Stimulated activated CD8-positive, alpha-beta memory T cell treated with anti-CD3 and anti-CD28 coated beads, Interleukin-4, amount 100 ng/mL, for 1 hour (primary cell): ENCODE measurements at places on chromosomes 11 and 22.

DNA sequence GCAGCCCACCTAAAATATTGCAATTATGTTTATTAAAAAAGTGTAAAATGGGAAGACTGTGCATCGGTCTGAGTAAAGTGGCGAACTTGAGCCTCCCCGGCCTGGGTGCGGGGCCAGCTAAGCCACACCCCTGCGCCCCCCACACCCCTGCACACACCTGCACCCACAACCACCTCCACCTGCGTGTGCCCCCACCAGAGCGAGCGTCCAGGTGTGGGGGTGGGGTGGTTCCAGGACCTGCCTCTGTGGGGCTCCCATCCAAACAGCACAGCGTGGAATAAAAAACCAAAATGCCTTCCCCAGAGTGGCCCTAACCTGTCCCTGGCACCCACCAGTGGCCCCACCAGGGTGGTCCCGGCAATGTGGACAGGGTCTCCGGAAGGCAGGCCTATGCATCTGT is 30.1 kb upstream of the CARS1 start:
- no peak for DNase-seq

DNA sequence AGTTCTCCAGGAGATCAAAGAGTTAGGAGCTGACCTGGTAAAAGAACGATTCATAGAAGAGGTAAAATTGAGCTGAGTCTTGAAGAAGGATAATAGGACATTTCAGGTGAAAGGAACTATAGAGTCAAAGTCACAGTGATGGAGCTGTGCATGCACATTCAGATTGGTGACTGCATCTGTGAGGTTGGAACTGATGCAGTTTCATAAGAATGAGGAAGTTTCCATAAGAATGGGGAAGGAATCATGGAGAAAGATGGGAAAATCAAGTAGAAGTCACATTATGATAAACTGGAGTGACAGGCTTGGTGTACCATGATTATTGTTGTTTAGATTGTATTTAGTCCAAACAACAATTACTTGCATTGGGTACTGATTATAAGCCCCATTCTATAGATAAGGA is 232.2 kb downstream of the FAM76B start:
- no peak for DNase-seq

GRCh38 chr11:110185121-110185591 is 92.0 kb downstream of the ZC3H12C start:
- no peak for DNase-seq

DNA sequence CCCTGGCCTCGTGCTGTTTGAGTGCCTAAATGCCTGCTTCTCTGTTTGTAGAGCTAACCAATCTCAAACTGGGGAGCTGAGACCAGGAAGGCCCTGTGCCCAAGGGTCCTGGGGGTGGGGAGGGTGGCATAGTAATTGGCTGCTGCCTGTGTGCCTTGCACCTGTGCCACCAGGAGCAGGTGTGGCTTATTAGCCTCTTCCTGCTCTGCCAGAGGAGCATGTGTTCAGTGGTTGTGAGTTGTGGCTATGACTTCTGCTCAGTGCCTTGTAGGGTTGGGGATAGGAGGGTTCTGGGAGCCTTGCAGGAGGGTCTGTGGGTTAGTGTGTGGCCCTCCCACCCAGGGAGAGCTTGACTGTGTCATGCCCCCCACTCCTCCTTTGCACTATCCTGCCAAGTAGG is 109.2 kb downstream of the ZBTB16 start:
- DNase-seq: no peak

DNA sequence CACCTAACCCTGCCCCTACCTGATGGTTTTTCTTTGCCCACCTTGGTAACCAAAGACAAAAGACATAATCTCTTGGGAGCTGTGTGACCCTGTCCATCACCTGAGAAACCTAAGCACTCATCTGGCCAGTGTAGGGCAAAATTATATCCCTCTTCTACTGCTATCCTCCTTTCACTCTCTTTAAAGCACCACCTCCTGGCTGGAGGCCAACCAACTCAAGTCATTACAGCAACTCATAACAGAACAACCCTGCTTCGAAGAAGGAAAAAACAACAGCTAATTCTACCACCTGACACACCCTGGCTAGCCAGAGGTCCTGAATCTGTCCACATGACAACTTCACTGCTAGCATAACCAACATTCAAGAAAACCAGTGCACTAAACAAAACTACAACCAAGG is 45.5 kb downstream of the GAS2 start:
- DNase-seq: no peak

- DNase-seq: no peak
These were observed 6.4 kb upstream of the GTSE1 start for GRCh38 chr22:46290121-46290842.

DNA sequence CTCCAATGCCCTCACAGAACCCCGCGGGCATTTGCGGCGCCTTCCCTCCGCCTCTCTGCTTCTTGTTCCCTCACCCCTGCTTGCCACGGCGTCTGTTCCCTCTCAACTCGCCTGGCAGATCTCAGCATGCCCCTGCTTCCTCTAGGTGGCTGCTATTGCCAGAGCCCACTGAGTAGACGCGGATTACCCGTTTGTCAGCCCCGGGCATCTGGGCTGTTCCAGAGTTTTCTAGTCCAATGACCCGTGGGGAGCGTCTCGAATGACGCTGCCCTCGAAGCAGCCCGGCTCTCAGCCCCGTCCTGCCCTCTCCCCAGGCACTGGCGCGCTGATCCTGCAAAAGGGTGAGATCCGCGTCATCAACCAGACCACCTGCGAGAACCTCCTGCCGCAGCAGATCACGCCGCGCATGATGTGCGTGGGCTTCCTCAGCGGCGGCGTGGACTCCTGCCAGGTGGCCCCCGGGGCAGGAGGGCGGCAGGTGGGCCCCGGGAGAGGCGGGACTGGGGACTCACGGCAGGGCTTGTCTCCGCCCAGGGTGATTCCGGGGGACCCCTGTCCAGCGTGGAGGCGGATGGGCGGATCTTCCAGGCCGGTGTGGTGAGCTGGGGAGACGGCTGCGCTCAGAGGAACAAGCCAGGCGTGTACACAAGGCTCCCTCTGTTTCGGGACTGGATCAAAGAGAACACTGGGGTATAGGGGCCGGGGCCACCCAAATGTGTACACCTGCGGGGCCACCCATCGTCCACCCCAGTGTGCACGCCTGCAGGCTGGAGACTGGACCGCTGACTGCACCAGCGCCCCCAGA is 49.7 kb downstream of the ST14 start:
- DNase-seq: no peak

DNA sequence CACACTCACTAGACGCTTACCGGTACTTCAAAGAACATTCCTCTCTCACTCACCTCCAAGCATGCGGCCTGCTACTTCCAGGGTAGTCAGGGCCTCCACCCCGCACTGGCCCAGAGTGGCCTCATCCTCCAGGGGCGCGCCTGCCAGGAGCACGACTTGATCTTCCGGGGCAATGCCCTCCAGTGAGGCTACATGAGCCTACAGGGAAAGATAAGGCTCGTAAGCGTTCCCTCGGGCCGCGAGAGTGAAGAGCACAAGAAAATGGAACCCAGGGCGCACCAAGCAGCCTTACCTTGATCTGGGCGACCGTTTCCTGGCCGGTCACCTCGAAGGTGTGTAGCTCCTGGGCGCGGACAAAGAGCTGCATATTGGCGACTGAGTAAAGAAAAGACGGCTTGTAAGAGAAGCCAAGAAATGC is 478 bp downstream of the FAU start:
- DNase-seq: no peak

GRCh38 chr11:19511413-19512183 is 201.0 kb upstream of the NAV2 start:
- DNase-seq: no peak

DNA sequence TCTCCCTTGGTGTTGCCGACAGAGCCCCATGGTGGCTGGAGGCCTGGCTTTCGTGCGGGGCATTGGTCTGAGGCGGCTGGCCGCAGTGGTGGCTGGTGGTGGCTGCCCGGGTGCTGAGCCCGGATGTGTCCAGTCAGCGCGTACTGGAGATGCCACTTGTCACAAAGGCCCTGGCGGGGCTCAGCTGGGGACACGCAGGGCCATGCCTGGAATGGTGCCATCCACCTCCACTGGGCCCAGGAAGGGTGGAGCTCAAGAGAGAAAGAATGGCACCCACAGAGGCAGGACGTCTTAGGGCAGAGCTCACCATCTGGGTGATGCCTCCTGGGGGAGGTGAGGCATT is 92.5 kb downstream of the CEP164 start:
- no peak for DNase-seq

DNA sequence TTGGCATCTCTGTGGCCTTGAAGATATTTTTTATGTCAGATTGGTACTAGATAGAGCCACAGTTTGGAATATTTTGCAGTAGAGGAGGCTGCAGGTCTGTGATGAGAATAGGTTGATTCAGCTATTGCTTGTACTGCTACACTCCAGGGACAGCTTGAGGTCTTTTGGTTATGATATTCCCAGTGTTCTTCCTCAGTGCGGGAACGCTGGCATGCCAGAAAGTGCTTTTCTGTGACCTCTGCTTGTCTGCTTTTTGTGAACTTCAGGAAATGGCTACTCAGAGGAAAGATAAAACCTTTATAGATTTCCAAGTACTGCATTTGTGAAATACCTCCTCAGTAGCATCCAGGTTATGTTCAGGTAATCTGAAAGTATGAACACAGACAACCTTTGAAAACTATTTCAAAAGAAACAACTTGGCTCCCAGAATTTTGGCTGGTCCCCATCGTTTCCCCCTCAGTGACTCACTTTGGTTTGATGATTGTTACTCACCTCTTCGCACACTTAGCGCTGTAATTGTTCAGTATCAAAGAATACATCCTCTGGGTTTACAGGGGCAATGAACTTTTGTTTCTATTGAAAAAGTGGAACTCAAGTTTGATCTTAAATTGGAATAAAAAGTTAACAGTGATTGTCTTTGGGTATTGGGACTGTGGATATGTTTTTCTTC is 191.4 kb downstream of the HIPK3 start:
- DNase-seq: no peak

GRCh38 chr11:64629796-64630562 is 39.0 kb downstream of the SLC22A12 start:
- DNase-seq: no peak

DNA sequence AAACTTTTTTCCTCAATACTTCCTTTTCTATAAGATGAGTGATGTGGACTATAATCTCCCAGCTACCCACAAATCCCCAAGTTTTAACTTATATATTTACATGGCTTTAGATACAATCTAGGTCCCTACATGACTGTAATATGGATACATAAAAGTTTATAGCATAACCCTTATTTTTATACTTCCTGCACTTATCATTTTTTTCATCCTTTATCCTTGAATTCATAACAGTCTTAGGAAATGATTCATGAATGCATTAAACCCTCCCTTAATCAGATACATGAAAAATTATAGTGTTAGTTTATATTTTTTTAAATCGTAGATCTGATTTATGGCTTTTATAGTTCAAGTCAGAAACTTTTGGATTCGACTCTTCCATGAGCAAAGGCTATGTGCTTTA is 195.8 kb downstream of the MAML2 start:
- DNase-seq: no peak

GRCh38 chr11:113242060-113242459 is 72.3 kb upstream of the TTC12 start:
- no peak for DNase-seq

- no peak for DNase-seq
These were observed 940 bp upstream of the TNKS1BP1 start for GRCh38 chr11:57325735-57326048.

DNA sequence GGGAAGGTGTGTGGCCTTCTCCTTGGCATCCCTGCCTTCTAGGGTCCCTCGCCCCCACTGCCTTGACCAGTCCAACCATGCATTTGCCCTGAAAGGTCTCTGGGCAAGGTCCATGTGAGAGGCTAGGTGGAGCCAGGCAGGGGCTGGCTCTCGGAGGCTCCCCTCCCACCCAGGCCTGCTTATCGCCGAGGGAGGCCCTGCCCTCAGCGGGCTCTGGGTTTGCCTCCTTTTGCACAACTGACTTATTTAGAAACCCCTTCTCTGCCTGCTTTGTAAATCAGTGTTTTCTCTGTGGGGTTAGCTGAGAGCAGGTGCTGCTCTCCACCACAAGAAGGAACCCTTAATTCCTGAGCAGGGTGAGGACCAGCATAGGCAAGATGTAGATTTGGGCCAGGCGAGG is 47.7 kb downstream of the CD82 start:
- DNase-seq: no peak

GRCh38 chr11:9017773-9018172 is 14.0 kb upstream of the NRIP3 start:
- no peak for DNase-seq

- no peak for DNase-seq
These were observed 343.8 kb upstream of the ANO3 start for GRCh38 chr11:25988178-25988577.

GRCh38 chr11:4881188-4881587 is 512 bp upstream of the OR51T1 start:
- no peak for DNase-seq
